CD8-positive, alpha-beta T cell (primary cell): ENCODE measurements at places on chromosomes 7 and 10. TPM values are rescaled to one million over a fixed set of nuclear protein-coding genes. Genes with fewer than 3 reads are reported as not detected.

- DNase-seq: no peak
Measured at GRCh38 chr7:151135866-151136843, 31.3 kb downstream of the GBX1 start.

GRCh38 chr10:124909563-124909962, 32.4 kb upstream of the ZRANB1 start:
- DNase-seq: no peak

- DNase-seq: no peak
Measured at GRCh38 chr10:98433881-98434732, 12.6 kb downstream of the HPS1 start.

CALCR gene
- total RNA-seq: not detected

GRCh38 chr10:44806950-44807349, 104.2 kb upstream of the TMEM72 start:
- no peak for DNase-seq

- DNase-seq: no peak
Measured at GRCh38 chr7:101906291-101907240, 89.1 kb downstream of the CUX1 start.

DNA sequence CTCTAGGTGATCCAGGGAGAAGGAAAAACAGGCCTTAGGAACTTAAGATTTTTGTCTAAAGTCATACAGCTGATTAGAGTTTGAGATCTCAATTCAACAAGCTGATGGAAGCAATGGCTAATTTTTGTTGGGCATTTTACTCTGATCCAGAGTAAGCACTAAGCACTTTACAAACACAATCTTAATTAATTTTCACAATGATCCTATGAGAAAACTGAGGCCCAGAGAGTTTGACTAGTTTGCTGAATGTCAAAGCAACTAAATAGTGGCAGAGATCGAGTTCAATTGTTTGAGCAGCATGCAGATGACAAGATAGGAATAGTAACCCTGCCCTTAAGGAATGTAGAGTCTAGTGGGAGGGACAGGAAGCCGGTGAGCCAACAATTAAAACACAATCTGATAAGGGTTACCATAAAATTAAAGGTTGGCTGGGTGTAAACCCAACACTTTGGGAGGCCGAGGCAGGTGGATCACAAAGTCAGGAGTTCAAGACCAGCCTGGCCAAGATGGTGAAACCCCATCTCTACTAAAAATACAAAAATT, 13.5 kb upstream of the RPEL1 start:
- no peak for DNase-seq

DNA sequence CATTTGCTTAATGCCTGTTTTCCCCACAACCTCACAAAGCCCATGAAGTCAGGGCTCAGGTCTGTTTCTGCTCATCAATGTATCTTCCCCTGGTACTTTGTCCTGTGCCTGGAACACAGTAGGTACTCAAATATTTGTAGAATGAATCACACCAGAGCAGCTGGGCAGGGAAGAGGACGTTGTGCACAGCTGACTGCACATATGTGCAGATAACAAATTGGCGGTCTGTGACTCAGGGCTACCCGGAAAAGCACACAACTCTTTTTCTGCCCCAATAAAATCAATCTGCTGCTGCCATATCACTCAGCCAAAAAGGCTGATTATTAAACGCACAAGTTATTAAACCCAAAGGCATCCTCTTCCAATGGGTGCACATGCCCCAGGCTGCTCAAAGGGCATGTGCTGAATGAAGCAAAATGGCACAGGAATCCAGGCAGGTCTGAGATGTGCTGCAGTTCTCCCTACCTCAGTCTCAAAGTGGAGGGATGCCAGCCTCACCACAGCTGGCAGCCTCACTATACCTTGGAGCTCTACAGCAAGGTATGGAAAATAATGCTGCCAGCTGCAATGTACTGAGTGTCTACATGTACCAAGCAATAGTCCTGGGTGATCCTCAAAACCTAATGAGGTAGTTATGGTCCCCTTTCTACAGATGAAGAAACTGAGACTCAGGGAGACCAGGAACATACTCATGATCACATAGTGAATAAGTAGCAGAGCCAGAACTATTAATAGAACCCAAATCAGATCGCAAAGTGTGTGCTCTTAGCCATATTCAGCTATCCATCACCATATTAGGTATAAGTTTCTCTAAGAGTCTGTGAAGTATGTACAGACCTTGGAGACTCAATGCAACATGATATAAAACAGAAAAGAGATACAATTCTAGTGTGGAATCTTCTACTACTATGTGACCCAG, 43.4 kb downstream of the SORBS1 start:
- no peak for DNase-seq

VSTM4 gene
- not detected for total RNA-seq

DNA sequence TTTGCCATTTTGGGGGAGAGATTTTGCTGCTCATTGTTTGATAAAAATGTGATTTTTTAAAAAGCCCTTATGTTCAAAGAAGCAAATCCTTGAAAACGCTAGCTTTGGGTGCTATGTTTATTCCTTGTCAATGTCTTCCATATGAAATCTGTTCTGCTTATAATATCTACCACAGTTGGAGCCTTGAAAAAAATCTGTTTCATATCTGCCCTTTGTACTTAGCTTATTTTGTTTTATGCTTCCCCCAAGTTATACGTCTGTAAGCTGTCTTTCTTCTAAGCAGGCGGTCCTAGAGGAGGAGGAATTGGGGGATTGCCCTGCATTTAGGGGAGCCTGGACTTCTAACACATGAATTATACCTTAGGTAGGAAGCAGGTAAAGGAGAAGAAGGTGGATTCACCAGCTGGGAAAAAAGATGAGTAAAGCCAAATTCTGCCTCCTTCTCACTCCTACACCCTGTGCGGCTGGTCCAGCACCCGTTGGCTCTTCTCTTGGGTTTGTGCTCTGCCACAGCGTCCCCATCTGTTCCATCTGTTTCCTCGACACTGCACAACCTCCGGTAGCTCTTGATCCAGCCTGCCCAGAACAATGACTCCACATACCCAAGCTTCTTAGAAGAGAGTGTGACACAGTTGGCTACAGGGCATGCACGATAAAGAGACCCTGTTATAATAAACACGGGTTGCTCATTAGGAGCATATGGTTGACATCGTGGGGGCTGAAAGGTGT, 31.9 kb upstream of the NEUROD6 start:
- no peak for DNase-seq

GRCh38 chr7:139566736-139567646, 43.5 kb downstream of the CLEC2L start:
- no peak for DNase-seq

SYT15B gene
- total RNA-seq: not detected

DNA sequence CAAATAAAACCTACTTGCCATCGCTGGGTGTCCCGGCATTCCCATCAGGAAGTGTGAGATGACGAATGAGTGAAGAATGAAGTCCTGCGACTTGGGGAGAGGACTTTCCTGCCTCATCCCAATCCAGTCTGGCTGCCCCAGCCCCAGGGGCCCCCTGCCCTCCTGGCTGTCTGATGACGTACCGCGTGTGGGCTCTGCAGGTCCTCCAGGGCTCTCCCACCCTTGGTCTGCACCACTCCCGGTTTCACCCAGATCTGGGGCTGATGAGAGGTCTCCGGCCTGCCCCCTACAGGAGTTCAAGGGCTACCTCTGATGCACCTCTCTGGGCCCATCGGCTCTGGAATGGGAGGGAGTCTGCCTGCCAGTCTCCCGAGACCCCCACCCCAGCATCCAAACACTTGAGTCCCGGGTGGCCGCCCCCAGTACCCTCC, 9.8 kb downstream of the ATP6V1F start:
- no peak for DNase-seq

SORCS1 gene
- total RNA-seq: not detected

DNA sequence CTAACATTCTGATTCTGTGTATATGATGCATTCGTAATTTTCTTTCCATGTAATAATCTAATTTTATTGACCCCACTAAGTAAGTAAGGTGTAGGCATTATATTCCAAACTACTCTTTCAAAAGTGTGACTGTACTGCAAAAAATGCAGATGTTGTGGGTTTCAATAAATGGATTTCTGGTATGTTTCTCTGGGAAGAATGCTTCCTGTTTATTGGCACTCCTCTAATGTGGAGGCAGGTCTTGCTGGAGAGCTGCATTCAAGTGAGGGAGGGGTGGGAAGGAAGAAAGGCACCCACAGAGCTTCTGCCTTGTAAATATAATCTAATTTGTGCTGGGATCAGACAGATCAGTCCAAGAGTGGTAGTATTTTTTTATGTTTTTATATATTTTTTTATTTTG, 23.9 kb downstream of the ST7 start:
- DNase-seq: no peak

DNA sequence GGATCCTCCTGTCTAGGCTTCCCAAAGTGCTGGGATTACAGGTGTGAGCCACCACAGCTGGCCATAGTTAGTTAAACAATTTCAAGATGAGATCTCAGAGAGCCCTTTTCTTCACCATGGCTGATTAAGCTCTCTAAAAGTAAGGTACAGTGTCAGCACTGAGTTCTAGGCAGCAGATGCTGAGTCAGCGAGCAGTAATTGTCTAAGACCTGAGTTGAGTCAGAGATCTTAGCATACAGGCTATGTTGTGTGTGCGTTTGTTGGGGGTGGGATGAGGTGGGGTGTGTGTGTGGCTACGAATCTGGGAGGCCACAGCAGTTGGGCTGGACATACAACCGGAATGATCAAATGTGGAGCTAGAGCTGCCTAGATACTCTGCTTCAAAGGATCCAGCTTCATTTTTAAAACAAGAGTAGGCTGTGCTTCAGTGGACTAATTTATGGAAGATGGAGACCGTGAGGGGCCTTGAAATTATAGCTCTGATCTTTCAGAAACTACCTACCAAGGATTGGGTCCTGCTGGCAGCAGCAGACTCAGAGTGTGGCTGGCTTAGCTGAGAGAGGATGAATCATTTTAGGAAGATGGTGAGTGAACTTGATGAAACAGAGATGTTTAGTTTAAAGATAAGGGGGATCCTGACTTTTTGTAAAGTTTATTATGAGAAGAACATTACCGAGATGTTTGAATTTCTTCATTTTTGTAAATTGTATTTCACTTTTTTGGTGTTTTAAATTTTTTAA, 17.5 kb upstream of the MTPN start:
- no peak for DNase-seq

DAGLB gene
- total RNA-seq: 40.4 TPM
